Fibroblast of mammary gland (primary cell): ENCODE measurements at places on chromosomes 7 and 10.

GRCh38 chr10:29862923-29863614, 196.3 kb downstream of the JCAD start:
- peak; percentile 95 for DNase-seq

DNA sequence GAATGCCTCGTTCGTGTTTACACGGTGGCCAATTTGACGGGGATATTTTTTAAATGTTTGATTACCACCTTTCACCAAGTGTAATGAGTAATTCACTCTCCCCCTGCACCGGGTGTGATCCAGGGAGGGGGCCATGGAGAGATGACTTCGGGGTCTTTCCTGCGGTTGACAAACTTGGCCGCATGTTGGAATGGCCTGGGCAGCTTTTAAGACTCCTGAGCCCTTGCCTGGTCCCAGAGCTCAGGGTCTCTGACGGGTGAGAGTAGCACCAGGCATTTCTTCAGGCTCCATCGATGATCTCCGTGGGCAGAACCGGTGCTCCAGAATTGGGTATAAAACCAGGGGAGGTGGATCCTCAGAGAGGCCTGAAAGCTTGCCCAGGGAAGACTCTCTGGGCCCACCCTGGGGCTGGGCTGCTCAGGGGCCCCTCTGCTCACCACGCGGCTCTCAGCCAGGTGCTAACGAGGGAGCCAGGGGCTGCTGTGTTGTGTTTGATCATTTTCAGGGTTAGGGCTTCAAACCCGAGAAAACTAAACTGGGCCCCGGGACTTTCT, 882 bp downstream of the ZNF282 start:
- no peak for DNase-seq

DNA sequence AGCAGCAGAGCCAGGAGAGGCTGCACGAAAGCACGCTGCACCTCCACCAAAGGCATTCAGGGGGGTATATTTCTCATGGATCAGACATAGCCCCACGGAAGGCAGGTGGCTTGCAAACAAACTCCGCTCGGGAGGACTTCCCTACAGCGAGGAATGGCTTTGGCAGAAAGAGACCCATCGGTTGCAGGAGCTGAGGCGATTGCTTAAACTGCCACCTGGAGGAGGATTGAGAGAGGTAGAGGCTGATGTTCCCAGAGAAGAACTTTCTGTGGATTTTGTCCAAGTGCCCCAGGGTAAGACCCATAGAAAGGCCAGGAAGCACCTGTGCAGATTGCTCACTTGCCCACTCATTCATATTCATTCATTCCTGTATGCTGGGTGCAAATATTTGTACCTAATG, 89.1 kb downstream of the NEUROD6 start:
- no peak for DNase-seq

DNA sequence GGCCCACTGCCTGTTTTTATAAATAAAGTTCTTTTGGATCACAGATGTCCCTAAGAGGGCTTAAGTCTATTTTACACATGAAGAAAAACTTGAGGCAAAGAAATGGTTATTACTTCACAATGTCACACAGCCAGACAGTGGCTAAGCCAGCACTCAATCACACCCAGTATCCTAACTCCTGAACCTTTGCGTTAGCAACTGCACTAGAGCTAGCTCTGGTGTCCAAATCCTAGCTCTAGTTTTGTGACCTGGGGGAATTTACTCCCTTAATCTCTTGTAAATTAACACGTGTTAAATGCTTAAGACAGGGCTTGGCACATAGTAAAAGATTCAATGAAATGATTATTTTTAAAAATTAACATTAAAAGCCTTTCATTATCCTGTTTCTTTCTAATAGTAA, 49.0 kb upstream of the TPK1 start:
- DNase-seq: no peak

- no peak for DNase-seq
Observed at GRCh38 chr7:106812027-106812643, 52.9 kb upstream of the PIK3CG start.

DNA sequence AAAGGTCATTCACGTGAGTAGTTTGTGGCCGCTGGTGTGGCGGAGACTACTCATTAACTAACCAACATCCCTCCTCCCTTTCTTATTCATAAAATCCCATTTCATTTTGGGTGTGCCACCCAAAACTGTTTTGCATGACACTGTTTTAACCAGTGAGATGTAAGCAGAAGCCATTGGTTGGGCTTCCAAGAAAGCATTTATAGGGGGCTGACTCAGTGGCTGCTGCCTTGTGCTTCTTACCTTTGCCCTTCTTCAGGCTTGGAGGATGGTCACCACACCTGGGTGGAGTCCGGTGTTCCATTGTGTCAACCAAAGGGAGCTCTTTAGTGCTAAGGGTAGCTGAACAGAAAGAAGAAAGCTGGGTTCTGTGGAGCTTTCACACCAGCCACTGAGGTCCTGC, 37.2 kb upstream of the EPC1 start:
- no peak for DNase-seq
